ENCODE measurements at places on chromosomes 1 and 21. TPM values are rescaled to one million over a fixed set of nuclear protein-coding genes. Genes with fewer than 3 reads are reported as not detected.
A peak's percentile ranks its signal among the peaks of the same experiment; 100 is the strongest.

Gene C1orf116
- total RNA-seq: not detected

Gene OR2L13
- total RNA-seq: not detected

Gene BACE2
- total RNA-seq: 2.4 TPM

Gene ELAVL4
- not detected for total RNA-seq

Gene TFF3
- total RNA-seq: not detected

Gene ADAM30
- total RNA-seq: not detected

DNA sequence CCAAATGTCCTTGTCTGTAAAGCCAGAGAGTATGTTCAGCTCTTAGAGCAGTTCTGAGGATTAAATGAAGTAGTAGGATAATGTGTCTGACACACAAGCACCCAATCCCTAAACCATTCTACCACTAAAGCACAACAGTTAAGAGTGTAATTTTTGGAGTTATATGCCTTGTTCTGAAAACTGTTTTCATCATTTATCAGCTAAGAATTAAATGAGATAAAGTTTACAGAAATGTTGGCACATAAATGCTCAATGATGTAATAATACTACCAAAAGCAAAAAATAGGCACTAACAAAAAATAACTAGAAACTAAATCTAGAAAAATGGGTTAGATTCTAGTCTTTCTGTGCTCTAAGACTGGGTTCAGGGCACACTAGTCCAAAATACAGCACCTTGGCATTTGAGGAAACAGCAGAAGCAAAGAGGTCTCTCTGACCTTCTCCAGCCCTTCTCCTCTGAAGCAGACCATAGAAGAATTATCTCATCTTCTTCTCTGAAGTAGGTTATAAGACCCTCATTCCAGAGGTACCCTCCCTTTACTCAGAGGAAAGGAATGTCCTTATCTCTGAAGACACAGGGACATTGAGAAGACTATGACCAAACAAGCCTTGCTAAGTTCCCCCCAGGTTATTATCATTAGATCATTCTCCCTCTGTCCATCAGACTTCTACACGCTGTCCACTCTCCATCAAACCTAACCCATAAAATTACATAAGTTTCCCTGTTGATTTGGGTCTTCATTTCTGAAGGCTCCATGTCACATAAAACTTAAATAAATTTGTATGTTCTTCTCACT, 20.6 kb downstream of the ABL2 start:
- H3K36me3 ChIP-seq: peaks cover 5% of the 10 kb centered on the region
- peaks cover 4% of the 10 kb centered on the region for H3K4me1 ChIP-seq
- DNase-seq: no peak
- no peak overlapping the region for H3K4me3 ChIP-seq
- no peak overlapping the region for H3K27ac ChIP-seq

GRCh38 chr1:23628951-23629387, 62.6 kb upstream of the RPL11 start:
- no peak overlapping the region for H3K27ac ChIP-seq
- H3K27me3 ChIP-seq: no peaks in the 10 kb centered on the region
- H3K4me3 ChIP-seq: no peak overlapping the region
- DNase-seq: no peak
- peaks cover 27% of the 10 kb centered on the region for H3K4me1 ChIP-seq
- H3K36me3 ChIP-seq: no peaks in the 10 kb centered on the region

DNA sequence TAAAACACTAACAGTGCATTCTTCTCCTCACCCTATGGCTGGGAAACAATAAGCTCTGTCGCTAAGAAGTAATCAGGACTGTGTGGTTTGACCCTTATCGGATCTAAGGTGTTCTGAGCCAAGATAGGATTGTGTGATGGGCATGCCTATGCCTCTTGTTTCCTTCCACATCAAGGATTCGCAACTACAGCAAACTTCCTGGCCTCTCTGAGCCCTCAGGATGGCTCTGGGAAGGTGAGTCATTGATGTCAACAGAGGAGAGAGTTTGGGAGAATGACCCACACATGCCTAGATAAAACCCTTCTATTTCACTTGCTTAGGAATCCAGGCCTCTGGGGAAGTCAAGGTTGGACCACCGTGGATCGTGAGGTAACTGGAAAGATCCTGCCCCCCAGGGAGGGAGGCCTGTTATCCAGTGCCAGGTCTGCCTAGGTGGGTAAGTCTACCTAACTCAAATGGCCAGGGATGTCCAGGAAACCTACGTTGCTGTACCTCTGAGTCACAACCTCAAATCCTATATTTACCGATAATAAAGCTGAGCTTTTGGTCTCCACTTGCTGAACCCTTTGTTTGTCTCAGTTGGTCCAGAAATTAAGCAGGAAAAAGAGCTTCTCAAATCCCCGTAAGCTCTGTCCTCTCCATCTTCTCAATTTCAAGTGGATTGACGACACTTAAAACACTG, 27.4 kb downstream of the TIAM1 start:
- no peak for DNase-seq
- H3K4me3 ChIP-seq: no peak overlapping the region
- no peaks in the 10 kb centered on the region for H3K4me1 ChIP-seq

GRCh38 chr1:7382971-7383370, 388.1 kb upstream of the VAMP3 start:
- no peaks in the 10 kb centered on the region for H3K36me3 ChIP-seq
- H3K27ac ChIP-seq: no peak overlapping the region
- H3K4me3 ChIP-seq: no peak overlapping the region
- no peaks in the 10 kb centered on the region for H3K4me1 ChIP-seq
- peak; percentile 1 for DNase-seq

DNA sequence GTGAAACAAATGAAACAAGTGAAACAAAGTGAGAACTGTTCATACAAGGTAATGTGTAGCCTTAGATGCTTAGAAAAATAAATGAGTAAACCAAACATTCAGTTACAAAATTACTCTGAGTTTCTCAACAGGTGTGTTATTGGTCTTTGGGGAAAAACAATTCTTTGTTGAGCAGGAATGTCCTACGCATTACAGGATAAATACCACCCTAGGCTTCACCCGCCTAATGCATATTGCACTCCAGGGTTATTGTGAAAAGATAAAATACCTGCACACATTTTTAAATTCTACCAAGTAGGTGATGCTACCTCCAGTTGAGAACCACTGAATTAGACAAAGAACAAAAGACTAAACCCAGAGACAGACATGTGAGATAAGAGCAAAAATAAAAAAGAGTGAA, 72.2 kb downstream of the ADAMTS1 start:
- DNase-seq: no peak
- no peaks in the 10 kb centered on the region for H3K36me3 ChIP-seq
- H3K4me1 ChIP-seq: no peaks in the 10 kb centered on the region
- H3K4me3 ChIP-seq: no peak overlapping the region
- H3K27ac ChIP-seq: no peak overlapping the region
